Activated CD8-positive, alpha-beta memory T cell treated with anti-CD3 and anti-CD28 coated beads, Interleukin-2, amount 50 U/mL, for 48 hours (primary cell): ENCODE measurements at places on chromosomes 2 and 18.

GRCh38 chr2:232900811-232901735 is 31.0 kb downstream of the SNORC start:
- DNase-seq = peak; percentile 53

- no peak for DNase-seq
Observed at GRCh38 chr18:79819968-79820351, 22.2 kb downstream of the KCNG2 start.

DNA sequence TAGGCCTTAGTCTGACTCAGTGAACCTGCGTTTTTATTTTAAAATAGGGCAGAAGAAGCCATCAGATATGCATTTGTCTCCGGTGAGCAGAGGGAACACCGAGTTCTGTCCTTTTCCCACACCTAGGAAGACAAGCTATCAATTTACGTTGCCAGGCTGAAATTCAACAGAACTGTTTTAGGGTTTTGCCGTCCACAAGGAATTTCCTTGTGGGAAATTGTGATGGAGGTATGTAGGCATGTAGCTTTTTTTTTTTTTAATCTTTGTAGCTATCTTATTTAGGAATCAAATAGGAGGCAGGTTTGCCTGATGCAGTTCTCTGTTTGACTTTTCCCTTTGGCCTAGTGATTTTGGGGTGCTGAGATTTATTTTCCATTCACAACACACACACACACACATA is 62.0 kb upstream of the ASAP2 start:
- DNase-seq = no peak

GRCh38 chr2:212815453-212815852 is 276.9 kb upstream of the ERBB4 start:
- no peak for DNase-seq

DNA sequence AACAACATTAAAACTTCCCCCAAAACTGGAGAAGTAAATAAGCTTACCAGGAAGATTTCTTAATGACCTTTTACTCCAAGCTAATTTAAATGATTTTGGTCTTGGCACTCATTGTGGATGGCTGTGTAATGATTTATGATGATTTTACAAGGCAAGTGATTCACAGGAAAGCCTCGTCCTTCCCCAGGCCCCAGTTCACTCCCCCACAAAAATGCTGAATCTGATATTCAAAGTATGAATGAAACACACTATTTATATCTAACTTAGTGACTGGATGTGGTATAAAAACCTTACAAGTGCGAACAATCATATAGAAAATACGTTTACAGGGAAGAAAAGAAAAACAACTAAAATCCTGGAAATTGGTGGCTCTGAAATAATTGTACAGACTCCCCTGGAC is 49.8 kb downstream of the ZNF516 start:
- DNase-seq = no peak

GRCh38 chr2:21317131-21317530 is 193.4 kb downstream of the TDRD15 start:
- peak; percentile 56 for DNase-seq

- DNase-seq = no peak
Observed at GRCh38 chr2:161625996-161626395, 1.8 kb downstream of the SLC4A10 start.

GRCh38 chr2:134728163-134728562 is 9.4 kb upstream of the TMEM163 start:
- no peak for DNase-seq

GRCh38 chr18:48184118-48184517 is 225.1 kb downstream of the ZBTB7C start:
- DNase-seq = peak; percentile 4

DNA sequence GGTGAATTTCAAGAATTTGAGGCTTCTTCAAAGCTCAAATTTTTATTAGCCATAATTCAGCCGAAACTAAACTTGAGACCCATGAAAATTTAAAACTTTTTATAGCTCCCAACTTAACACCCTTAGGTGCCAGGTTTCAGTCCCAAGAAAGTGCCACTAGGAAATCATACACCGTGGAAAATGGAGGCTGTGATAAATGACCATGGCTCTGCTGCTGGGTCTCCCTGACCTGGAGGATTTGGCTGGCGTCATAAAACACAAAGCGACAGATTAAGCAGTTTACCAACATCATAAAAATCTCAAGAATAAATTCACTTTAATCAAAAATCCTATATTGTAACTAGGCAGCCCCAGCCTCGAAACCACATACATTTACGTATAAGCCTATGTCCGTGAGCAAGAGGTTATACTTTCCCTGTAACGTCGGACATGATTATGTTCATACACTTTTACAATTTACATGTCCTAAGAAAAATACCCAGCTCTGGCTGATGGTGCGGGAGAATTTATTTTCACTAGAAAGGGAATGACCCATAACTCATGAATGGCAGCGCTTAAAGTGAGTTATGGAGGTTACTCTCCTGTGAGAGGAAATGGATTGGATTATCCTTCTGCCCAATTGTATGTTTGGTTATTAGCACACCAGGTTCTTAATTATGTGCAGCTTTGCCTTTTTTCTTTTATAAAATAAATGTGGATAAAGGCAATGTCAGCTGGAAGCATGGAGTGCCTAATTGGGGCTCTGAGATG is 329.4 kb downstream of the AGPS start:
- no peak for DNase-seq

- DNase-seq = no peak
Observed at GRCh38 chr2:132442278-132442677, 25.7 kb downstream of the GPR39 start.

DNA sequence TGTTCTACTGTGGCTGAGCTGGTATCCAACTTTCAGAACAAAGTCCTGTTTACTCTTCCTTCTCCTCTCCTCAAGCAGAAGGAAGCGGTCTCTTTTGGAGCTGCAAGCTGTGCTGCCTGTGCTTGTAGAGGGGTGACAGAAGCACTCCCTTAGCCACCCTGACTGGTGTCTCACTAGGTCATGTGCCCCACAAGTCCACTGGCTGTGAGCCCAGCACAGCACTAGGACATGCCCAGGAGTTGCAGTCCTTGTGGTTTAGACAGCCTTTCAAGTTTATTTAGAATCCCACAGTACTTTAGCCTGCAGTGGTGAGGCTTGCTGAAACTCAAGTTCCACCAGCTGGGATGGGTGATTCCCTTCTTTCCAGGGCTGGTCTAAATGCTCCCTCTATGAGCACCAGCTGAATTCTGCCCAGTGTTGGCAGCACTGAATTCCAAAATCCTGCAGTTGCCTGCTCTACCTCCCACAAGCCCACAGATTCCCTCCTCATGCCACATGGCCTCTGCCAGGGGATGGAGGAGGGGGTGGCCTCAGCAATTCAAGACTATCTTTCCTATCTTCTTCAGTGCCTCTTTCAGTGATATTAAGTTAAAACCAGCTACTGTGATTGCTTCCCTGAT is 61.2 kb downstream of the CCDC85A start:
- no peak for DNase-seq

GRCh38 chr2:178229927-178230326 is 35.6 kb downstream of the OSBPL6 start:
- no peak for DNase-seq

- no peak for DNase-seq
Observed at GRCh38 chr18:52409727-52410126, 69.7 kb downstream of the DCC start.

DNA sequence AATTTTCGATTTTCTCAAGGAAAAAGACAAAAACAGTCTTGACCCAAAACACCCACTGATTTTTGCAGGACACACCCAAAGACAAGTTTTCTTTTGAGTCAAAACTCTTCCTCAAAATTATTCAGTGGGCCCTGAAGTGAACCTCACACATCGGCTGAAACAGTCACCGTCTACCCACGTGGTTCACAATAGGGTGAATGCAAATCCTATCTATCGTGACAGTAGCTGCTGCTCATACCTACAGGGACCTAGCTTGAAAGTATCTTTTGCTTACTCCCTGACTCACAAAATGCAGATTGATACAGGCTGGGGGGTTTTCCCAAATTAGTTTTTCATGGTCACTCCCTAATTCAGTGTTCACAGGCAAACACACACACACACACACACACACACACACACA is 10.7 kb upstream of the CD226 start:
- no peak for DNase-seq

- no peak for DNase-seq
Observed at GRCh38 chr2:46657042-46657504, 177.7 kb downstream of the TMEM247 start.

DNA sequence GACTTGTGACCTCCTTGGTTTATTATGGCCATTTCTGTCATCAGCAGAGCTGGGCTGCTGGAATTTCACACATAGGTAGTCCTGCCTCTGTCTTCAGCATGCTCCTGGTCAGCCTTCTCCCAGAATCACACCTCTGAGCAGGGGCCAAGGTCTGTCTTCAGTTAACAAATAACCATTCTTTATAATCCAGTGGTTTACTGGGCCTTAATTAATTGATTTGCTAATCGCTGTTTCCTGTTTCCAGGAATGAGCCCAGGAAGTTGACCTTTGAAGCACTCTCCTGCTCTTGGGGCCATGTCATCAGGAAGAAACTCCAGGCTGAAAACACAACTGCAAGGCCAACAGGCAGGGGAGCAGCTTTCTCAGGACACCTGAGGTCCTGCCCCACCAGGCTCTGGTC is 278.5 kb downstream of the SRBD1 start:
- DNase-seq = no peak

- no peak for DNase-seq
Observed at GRCh38 chr2:219423652-219424377, 5.6 kb downstream of the DES start.

GRCh38 chr2:64140665-64141200 is 3.5 kb downstream of the PELI1 start:
- no peak for DNase-seq

DNA sequence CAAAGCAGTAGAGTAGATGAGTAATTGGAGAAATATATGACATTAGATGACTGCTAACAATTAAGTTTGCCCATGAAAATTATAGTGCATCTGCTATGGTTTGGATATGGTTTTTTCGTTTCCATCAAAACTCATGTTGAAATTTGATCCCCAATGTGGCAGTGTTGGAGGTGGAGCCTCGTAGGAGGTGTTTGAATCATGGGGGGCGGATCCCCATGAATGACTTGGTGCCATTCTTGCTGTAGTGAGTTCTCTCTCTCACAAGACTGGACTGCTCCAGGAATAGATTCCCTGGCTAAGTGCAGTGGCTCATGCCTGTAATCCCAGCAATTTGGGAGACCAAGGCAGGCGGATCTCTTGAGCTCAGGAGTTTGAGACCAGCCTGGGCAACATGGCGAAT is 9.7 kb upstream of the CUL3 start:
- no peak for DNase-seq

- no peak for DNase-seq
Observed at GRCh38 chr2:189541591-189541990, 39.0 kb downstream of the SLC40A1 start.

GRCh38 chr2:158894078-158894477 is 74.4 kb upstream of the TANC1 start:
- no peak for DNase-seq

DNA sequence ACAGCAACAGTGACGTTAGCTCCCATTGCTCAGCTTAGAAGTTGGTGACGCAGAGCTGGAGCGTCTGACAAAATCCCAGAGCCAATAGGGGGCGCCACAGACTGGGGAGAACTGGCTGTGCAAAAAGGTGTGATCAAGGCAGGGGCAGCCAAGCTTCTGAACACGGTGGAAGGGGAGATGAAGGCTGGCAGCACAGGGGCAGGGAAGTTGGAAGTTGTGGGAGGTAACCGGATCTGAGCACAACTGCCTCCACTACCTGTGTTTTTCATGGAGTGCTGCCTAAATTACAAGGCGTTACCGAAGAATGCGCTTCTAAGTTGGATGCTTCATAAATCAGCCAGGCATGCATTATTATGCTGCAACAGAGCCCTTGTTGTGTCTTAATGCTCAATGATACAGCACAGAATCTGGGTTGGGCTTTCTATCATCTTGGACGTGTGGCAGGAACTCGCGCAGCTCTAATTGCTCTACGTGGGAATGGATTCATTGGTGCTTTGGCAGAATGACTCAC is 370.0 kb downstream of the SLC4A3 start:
- peak; percentile 60 for DNase-seq

GRCh38 chr2:163729636-163730273 is 6.1 kb downstream of the FIGN start:
- DNase-seq = no peak

- no peak for DNase-seq
Observed at GRCh38 chr2:105804266-105804665, 59.6 kb downstream of the NCK2 start.

DNA sequence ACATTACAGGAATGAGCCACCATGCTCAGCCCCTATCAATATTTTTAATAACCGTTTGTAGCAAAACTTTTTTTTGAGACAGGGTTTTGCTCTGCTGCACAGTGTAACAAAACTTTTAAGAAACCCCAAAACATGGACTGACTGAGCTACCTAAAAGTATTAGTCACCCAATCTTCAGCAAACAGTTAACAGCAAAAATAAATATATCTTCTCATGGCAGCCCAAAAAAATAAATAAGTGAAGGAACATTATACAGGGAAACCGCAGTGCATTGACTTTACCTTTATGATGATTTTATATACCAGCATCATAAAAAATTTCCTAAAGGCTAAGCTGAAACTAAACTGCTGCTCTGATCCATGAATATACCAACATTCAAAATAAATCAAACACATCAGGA is 424.6 kb downstream of the METTL4 start:
- no peak for DNase-seq

GRCh38 chr2:191255271-191255670 is 10.1 kb downstream of the MYO1B start:
- no peak for DNase-seq

GRCh38 chr2:7974936-7975335 is 706.9 kb upstream of the ID2 start:
- no peak for DNase-seq

GRCh38 chr2:60488291-60488690 is 65.2 kb downstream of the BCL11A start:
- no peak for DNase-seq

DNA sequence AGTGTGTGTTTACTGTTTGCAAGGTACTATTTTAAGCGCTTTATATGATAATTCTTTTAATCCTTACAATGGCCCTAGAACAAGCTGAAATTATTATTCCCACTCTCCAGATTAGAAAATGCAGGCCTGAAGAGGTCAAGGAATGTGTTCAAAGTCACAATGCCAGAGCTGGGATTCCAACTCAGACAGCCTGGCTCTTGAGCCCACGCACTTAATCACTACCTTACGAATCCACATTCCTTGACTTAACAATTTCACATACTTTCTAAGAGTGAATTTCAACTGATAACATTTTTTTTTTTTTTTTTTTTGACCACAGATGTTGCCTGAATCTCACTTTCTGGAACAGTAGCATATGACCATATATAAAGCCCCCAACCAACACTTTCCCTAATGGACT is 400.3 kb downstream of the NCKAP5 start:
- DNase-seq = no peak

DNA sequence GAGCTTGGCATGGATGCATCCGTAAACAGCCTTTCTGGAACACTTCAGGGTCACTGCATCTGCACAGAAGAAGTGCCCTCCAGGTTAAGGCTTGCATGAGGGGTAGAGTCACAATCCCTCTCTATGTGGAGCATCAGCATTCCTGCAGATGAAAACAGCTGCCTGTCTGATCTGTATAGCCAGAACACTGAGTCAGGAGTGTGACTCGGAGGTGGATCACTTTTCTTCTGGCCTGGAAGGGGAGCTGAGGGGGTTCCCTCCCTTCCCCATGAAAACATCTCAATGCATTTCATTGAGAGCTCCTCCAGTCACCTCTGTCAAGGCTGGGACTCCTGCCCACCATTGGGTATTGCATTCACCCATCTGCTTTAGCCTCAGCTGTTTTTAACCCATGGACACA is 72.5 kb upstream of the SERPINE2 start:
- no peak for DNase-seq
